ENCODE measurements at places on chromosomes 5 and 9. TPM values are rescaled to one million over a fixed set of nuclear protein-coding genes. Genes with fewer than 3 reads are reported as not detected.

The PCDHGC4 gene
- total RNA-seq = 0.38 TPM

- no peak overlapping the region for H3K27ac ChIP-seq
- H3K27me3 ChIP-seq = no peaks in the 10 kb centered on the region
- H3K4me1 ChIP-seq = peaks cover 4% of the 10 kb centered on the region
- no peak for DNase-seq
- peaks cover 14% of the 10 kb centered on the region for H3K36me3 ChIP-seq
- no peak overlapping the region for H3K4me3 ChIP-seq
Observed at GRCh38 chr5:43702815-43703214, 99.8 kb downstream of the NNT start.

The FBLL1 gene
- total RNA-seq = 3.3 TPM

DNA sequence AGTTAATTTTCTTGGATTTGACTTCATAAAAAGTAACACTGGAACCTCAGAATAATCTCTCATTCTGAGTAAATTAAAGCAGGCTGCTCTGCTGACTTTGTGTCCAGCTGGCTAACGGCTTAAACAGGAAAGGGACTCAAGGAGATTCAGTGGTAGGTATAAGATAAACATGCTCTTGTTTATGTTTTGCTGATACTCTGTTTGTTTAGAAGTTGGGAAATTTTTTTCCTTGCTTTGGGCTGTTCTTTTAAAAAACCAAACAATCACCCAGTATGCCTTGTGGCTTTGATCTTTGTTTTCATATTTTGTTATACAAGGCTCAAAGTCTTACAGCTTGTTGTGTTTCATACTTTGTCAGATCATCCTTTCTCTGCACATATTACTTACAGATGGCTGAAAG lies 237.6 kb upstream of the RIOK2 start:
- no peaks in the 10 kb centered on the region for H3K36me3 ChIP-seq
- H3K27ac ChIP-seq = no peak overlapping the region
- H3K27me3 ChIP-seq = no peaks in the 10 kb centered on the region
- peaks cover 6% of the 10 kb centered on the region for H3K4me1 ChIP-seq
- DNase-seq = no peak

- no peak overlapping the region for H3K4me3 ChIP-seq
- no peaks in the 10 kb centered on the region for H3K4me1 ChIP-seq
- no peak overlapping the region for H3K27ac ChIP-seq
- H3K27me3 ChIP-seq = no peaks in the 10 kb centered on the region
- no peak for DNase-seq
Observed at GRCh38 chr9:104784098-104784497, 20.2 kb downstream of the NIPSNAP3B start.

- DNase-seq = no peak
- H3K27me3 ChIP-seq = peaks cover 22% of the 10 kb centered on the region
- H3K4me3 ChIP-seq = peak overlapping the region; percentile 99
- H3K27ac ChIP-seq = peak overlapping the region; percentile 100
Observed at GRCh38 chr9:2015581-2016407, 647 bp downstream of the SMARCA2 start.

GRCh38 chr9:124810663-124811355 lies 33.9 kb downstream of the OLFML2A start:
- H3K4me3 ChIP-seq = peak overlapping the region; percentile 61
- H3K4me1 ChIP-seq = peaks cover 17% of the 10 kb centered on the region
- DNase-seq = no peak
- peak overlapping the region; percentile 98 for H3K27ac ChIP-seq
- H3K27me3 ChIP-seq = no peaks in the 10 kb centered on the region

GRCh38 chr5:36638056-36638455 lies 31.6 kb downstream of the SLC1A3 start:
- peaks cover 5% of the 10 kb centered on the region for H3K4me1 ChIP-seq
- no peaks in the 10 kb centered on the region for H3K27me3 ChIP-seq
- peak overlapping the region; percentile 75 for H3K27ac ChIP-seq

DNA sequence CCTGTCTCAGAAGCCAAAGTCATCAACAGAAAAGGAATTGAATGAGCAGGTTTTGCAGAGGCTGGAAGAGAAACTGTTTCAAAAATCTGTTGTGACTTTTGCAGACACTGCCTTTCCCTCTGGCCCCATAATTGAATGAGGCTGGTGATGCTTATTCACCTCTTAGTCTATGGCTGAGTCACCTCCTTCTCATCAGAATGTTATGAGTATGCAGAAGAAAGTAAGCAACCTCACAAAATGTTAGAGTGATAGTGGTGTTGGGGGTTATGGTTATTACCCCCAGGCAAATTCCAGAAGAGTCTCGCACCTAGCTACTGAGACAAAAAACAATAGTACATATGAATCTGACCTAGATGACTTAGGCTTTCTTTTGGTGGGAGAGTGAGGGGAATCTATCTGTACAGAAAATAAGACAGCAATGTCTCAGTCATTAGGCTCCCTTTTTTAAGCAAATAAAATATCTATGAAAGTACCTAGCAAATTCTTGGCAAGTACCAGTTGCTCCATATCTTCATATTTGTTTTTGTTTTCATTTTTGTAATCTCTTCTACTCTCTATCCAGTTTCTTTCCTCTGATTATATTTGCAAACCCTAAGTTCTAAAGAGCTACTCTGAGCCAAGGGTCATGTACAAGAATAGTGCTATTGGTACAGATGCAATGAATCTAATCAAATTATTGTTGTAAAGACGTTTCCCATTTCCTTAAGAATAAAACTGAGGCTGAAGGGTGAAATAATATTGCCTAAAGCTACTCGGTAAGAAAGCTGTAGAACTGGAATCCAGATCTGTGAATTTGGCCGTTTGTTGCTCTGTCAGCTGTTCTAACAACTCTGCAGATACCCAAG lies 498.1 kb upstream of the TNC start:
- H3K4me3 ChIP-seq = no peak overlapping the region
- no peak for DNase-seq
- no peaks in the 10 kb centered on the region for H3K4me1 ChIP-seq
- peaks cover 21% of the 10 kb centered on the region for H3K27me3 ChIP-seq

- H3K36me3 ChIP-seq = no peaks in the 10 kb centered on the region
- DNase-seq = no peak
- no peaks in the 10 kb centered on the region for H3K4me1 ChIP-seq
- no peak overlapping the region for H3K4me3 ChIP-seq
Observed at GRCh38 chr5:173456751-173457171, 128.5 kb upstream of the STC2 start.

The PCDHGA5 gene
- total RNA-seq = 0.39 TPM

DNA sequence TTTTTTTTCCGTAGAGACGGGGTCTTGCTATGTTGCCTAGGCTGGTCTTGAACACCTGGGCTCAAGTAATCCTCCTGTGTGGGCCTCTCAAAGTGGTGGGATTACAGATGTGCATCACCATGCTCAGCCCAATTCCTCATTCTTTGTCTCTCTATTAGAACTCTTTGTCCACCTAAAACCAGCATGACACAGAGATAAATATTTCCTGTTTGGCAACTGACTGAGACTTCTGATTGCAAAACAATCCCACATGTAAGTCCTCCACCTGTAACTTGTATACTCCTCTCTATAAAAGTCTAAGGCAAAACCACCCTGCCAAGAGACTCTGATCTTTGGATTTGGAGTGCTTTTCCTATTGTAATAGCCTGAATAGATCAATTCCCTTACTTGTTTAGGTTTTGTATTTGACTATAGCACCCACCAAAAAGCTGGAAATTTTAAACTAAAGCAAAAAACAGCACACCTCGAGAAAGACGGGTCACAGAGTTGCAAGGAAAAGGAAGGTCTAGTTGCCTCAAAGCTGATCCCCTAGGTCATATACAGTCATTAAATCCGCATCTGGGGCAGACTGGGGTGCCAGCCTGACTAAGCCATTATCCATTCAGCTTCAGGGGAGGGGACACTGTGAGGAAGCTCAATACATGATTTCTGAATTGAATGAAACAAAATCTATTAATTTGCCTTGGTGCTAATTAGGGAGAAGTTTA lies 13.5 kb upstream of the KIF27 start:
- peak overlapping the region; percentile 75 for H3K27ac ChIP-seq
- no peak for DNase-seq
- no peaks in the 10 kb centered on the region for H3K27me3 ChIP-seq
- peaks cover 14% of the 10 kb centered on the region for H3K4me1 ChIP-seq
- H3K4me3 ChIP-seq = no peak overlapping the region

The HSPB3 gene
- 0.53 TPM for total RNA-seq

DNA sequence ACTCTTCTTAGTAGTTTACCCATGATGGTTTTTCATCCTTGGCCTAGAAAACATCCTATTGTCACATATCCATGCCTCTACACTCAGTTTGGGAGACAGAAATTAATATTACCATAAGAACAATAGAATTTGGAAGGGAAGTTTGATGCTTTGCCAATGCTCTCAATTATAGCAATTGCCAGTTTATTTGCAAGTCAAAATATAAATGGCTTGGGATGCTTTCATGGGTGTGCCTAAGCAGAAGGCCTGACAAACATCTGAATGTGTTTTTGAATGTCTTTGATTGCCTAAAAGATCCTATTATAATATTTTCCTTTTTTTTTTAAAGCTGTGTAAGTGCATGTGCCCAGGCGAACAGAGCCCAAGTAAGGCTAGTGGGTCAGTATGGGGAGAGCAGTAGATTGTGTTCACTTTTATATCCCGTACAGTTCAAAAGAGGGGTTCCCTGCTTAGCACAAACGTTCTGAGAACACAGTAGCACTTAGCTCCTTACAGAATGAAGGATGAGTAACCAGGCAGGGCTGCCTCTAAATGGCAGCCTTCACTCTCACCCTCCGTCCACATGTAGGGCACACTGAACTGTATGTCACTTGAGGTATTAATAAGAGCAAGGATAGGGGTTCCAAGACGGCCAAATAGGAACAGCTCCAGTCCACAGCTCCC lies 56.0 kb upstream of the AGXT2 start:
- no peak overlapping the region for H3K27ac ChIP-seq
- no peaks in the 10 kb centered on the region for H3K27me3 ChIP-seq
- H3K4me1 ChIP-seq = no peaks in the 10 kb centered on the region
- DNase-seq = no peak
- no peak overlapping the region for H3K4me3 ChIP-seq

The IL13 gene
- total RNA-seq = not detected

GRCh38 chr9:34744295-34745221 lies 34.6 kb upstream of the CCL21 start:
- H3K36me3 ChIP-seq = no peaks in the 10 kb centered on the region
- no peak overlapping the region for H3K27ac ChIP-seq
- no peaks in the 10 kb centered on the region for H3K4me1 ChIP-seq
- no peak for DNase-seq

- no peaks in the 10 kb centered on the region for H3K36me3 ChIP-seq
- DNase-seq = no peak
- no peak overlapping the region for H3K4me3 ChIP-seq
- H3K27ac ChIP-seq = no peak overlapping the region
- no peaks in the 10 kb centered on the region for H3K27me3 ChIP-seq
Observed at GRCh38 chr5:122101636-122102285, 23.7 kb upstream of the LOX start.

DNA sequence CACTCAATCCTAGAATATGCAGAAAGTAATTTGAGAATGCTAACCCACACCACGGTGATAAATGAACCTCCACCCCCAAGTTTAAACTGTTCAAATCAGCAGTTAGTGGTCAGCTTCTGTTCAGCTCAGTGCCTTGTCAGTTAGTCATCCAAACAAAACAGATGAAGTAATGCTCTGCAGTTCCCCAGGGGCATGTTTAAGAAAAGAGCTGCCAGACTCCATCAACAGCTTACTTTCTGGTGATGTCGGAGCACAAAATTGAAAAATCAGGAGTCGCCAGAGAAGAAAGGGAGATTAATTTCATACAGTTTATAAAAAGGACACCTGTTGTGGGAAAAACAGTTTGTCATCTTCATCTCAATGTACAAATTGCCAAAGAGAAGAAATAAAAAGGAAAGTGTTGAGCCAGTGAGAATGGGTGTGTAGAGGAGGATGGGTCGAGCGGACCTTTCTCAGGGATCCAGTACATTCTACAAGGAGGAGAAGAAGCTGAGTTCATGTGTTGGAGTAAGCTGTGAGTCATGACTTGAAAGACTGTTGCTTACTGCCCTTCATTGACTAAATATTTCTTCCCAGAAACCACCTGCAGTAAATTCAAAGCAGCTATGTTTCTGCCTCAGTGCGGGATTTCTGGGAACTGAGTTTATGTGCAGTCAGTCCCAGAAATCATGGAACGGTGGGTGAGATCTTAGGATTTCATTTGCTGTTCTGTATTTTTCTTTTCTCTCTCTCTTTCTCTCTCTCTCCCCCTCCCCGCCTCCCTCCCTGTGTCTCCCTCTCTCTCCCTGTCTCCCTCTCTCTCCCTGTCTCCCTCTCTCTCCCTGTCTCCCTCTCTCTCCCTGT lies 13.7 kb downstream of the TRIO start:
- peaks cover 40% of the 10 kb centered on the region for H3K4me1 ChIP-seq
- H3K27ac ChIP-seq = no peak overlapping the region
- H3K4me3 ChIP-seq = no peak overlapping the region

- H3K27ac ChIP-seq = no peak overlapping the region
- no peak overlapping the region for H3K4me3 ChIP-seq
- no peaks in the 10 kb centered on the region for H3K4me1 ChIP-seq
- H3K36me3 ChIP-seq = peaks cover 9% of the 10 kb centered on the region
- no peak for DNase-seq
Observed at GRCh38 chr5:64979531-64979930, 210.8 kb downstream of the CWC27 start.

DNA sequence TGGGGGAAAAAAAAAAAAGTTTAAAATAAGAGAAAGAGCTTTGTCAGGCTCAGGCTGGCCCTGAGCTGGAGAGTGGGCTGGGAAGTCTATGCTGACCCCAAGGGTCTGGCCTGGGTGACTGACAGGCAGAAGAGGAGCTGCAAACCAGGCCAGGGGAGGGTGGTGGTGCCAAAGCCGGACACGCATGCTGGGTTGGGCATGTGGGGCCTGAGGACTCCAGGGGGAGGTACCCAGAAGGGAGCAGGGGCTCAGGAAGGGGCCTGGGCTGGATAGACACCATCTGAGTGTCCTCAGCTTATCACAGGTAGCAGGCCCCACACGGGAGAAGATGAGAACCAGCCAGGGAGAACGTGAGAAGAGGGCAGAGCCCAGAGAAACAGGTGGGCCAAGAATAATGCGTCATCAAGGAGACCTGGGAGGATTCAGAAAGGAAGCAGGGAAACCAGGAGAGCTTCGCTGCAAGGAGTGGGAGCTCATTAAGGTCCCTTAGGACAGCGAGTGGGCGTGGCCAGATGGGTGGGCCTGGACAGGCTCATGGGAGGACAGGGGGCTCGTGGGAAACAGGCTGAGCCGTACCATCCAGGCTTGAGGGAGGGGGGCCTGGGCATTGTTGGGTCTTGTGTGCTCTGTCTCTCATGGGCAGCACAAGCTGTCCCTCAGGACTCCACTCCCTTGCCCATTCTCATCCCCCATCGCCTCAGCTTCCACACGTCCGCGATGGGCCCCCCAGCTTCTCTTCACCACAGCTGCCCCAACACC lies 16.0 kb downstream of the TMOD1 start:
- H3K36me3 ChIP-seq = no peaks in the 10 kb centered on the region
- peaks cover 32% of the 10 kb centered on the region for H3K27me3 ChIP-seq
- no peak overlapping the region for H3K4me3 ChIP-seq
- no peak for DNase-seq
- peaks cover 20% of the 10 kb centered on the region for H3K4me1 ChIP-seq

The ST8SIA4 gene
- total RNA-seq = 18.0 TPM

DNA sequence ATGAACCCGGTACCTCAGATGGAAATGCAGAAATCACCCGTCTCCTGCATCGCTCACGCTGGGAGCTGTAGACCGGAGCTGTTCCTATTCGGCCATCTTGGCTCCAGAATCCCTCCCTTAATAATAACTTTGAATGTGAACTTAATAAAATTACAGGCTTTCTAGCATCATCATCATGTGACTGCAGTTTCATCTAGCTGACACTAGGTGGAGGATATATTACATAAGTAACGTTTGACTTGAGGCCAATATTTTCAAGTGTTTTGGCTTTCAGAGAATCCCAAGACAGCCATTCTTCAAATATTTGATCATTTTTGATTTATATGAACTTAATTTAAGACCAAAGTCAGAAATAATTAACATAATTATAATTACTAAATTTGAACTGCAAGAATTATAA lies 474.9 kb upstream of the CDH10 start:
- no peaks in the 10 kb centered on the region for H3K36me3 ChIP-seq
- no peaks in the 10 kb centered on the region for H3K27me3 ChIP-seq
- H3K4me1 ChIP-seq = no peaks in the 10 kb centered on the region
- DNase-seq = no peak
- H3K4me3 ChIP-seq = no peak overlapping the region

Measured in type B pancreatic cell (in vitro differentiated cells).